ENCODE measurements at places on chromosomes 2 and 18.

DNA sequence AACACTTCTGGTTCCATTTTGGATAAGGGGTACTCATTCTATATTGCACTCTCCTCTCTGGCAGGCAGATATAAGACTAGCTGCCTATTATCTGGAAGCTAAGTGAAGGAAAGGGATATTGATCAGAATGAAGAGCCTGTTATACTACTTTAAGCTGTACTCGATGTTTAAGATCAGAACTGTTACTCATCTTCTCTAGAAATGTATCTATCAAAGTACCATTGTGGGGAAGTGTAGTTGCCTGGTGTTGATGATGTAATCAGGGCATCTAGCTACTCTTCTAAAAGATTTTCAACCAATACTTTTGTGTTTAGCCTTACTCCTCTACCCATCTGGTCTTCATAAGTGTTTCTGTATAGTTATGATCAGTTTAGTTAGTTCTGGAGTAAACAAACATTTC, 5.8 kb downstream of the CAMKMT start:
- DNase-seq: no peak

- DNase-seq: no peak
Measured at GRCh38 chr2:143697744-143698143, 568.5 kb downstream of the ARHGAP15 start.

DNA sequence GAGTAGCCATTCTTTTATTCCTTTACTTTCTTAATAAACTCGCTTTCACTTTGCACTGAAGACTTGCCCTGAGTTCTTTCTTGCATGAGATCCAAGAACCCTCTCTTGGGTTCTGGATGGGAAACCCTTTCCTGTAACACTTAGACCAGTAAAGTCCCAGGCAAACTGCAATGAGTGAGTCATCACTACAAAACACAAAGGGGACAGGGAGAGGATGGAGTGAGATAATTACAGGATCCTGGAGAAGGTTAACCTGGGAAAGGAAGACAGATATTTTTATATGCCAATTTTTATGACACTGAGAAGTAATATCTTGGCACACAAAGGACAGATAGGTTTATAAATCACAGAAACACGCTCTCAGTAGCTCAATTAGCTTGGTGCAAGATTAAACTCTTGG, 48.7 kb downstream of the EHD3 start:
- DNase-seq: no peak

DNA sequence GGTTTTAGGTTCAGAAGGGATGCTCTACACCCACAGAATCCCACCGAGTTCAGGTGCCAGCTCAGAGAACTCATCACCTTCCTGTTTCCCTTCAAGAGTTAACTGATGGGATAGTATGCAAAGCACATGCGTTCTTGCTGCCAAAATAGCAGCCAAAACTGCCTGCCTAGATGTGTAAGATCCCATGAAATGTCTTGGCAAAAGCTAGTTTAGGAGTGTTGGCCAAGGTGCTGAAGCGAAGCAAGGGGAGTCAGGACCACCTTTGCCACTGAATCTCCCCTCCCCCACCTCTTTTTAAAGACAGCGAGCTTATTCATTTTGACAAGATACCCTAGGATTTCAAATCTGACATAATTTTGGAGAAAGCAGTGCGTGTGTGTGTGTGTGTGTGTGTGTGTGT, 2.1 kb downstream of the DOCK10 start:
- DNase-seq: no peak

DNA sequence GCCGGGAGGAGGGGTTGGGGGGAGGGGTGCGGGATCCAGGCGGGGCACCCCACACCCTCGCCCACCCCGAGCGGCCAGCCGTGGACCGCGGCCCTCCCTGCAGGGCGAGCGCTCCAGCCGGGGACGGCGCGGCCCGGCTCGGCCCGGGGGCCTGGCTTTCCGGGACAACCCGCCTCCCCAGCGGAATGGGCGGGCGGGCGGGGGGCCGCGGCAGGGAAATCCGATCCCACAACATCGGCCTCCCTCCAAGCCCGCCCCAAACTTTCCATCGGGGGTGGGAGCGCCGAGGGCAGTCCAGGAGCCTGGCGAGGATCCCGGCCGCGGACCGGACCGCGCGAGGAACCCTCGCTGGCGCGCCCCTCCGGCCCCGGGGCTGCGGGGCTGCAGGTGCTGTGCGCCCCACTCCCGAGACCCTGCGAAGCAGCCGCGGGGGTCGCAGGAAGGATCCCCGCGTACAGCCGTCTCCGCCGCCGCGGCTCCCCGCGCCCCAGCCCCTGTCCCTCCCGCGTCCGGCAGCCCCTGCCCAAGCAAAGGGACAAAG, 529 bp downstream of the SEMA4C start:
- DNase-seq: no peak

- DNase-seq: no peak
Measured at GRCh38 chr2:188969651-188970050, 4.5 kb upstream of the COL3A1 start.

DNA sequence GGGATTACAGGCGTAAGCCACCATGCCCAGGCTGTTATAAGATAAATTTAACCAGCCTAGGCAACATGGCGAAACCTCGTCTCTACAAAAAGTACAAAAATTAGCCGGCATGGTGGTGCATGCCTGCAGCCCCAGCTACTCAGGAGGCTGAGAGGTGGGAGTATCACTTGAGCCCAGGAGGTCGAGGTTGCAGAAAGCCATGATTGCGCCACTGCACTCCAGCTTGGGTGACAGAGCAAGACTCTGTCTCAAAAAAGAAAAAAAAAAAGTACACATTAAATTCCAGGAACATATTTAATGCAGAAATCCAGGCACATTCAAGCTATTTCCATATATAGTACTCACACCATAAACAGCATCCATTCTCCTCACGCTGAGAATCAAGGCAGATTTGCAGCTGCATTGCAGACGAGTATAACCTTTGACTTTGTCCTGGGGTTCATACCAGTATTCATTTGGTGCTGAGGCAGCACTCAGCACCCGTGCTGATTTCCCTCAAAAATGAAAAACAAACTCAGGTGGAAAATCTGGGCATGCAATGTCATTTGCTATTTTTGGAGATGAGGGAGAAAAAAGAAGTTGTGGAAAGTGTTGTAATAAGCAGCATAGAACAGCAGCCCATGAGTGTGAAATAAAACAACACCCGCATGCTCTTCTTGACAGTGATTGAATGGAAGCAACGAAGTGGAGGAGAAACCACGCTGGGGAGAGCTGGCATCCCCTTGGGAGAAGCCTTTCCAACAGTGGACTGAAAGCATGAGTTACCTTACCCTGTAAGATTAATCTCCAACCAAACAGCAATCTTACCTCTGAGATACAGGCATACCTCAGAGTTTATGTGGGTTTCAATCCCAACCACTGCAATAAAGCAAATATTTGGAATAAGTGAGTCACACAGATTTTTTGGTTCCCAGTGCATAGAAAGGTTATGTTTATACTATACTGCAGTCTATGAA, 46.8 kb upstream of the ANXA4 start:
- no peak for DNase-seq

GRCh38 chr2:137316075-137316474, 550.7 kb downstream of the THSD7B start:
- no peak for DNase-seq

DNA sequence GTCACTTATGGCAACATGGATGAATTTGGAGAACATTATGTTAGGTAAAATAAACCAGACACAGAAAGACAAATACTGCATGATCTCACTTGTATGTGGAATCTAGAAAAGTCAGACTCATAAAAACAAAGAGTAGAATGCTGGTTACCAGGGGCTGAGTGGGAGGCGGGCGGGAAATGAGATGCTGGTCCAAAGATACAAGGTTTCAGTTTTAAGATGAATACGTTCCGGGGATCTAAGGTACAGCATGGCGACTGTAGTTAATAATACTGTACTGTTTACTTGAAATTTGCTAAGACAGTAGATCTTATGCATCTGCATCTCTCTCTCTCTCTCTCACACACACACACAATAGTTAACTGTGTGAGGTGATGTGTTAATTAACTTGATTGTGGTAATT, 14.2 kb downstream of the FAM110C start:
- no peak for DNase-seq

GRCh38 chr2:168245074-168245825, 2.1 kb downstream of the STK39 start:
- no peak for DNase-seq

DNA sequence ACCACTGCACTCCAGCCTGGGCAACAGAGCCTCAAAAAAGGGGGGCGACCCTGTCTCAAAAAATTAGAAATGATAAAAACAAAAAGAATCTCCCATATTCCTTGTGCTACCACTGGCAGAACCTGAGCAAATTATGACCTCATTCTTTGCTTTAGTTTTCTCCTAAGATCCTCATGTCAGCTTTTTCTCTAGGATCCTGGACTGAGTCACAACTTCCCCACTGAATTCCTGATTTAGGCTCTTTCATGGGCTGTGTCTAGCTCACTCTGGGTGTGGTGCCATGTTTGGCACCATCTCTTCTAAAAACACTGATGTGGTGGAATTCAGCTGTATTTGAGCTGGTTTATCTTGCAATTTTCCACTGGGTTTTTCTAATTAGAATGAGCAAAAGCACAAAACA, 37.1 kb downstream of the EXOC6B start:
- DNase-seq: no peak

GRCh38 chr2:10897956-10898355, 13.8 kb upstream of the KCNF1 start:
- no peak for DNase-seq

GRCh38 chr2:97735161-97735561, 21.8 kb downstream of the ZAP70 start:
- DNase-seq: no peak

- DNase-seq: no peak
Measured at GRCh38 chr2:127596311-127597045, 49.5 kb upstream of the GPR17 start.

GRCh38 chr18:9766740-9767139, 58.6 kb downstream of the RAB31 start:
- no peak for DNase-seq

DNA sequence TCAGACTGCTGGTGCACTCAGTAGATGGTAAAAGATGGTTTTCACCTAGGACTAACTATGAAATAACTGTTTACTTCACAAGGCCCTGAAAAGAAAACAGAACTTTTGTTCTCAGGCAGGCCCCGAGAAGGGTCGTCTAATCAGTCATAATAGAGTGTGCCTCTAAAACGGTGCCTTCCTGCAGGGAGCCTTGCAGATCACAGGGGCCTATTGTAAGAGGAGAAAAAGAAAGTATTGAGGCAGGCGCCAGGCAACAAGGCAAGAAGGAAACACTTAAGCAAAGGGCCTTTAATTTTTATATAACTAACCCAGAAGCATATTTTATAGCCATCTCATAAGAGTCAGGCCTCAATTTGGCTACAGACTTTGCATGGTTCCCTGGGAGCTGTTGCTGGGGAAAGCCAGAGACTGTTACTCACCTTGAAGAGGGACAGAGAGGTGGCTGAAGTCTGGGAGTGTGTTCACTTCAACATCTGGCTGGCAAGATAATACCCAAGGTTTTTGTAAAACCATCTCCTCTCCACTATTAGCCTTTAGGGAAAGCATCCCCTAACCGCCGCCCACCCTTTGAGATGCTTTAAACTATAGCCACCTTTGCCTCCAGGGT, 117.1 kb downstream of the PRPF40A start:
- no peak for DNase-seq

DNA sequence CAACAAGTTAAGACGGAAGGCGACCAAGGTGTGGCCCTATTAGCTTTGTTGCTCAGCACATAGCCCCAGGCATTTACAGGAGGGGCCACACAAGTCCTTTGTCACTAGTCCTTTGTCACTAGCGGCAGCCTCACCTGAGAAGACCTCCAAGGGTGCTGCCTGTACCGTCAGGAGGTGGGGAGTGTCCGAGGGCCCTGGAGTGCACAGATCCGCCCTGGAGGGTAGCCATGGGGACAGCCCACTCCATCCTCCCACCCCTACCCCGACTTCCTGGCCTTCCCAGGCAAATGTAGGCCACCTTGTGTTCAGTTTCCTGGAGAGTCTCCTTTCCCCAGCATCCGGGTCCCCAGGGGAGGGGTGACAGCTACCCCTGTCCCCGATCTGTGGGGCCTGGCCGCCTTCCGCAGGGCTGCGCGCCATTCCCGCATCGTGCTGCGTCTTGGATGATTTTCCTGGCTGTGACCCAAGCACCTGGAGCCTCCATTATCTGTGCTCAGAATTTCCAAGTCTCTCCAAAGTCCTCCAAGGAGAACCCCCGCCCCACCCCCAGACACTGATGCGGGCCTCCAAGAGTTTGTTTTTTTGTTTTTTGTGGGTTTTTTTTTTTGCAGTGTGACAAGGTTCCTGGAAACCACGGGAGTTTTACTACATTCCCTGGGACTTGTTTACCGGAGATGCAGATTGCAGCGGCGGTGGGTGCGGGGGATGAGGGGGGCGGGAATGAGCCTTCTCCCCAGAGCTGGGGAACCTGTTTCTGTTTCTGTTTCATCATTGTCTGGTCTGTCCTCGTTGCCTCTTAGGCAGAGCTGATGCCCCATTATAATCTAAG, 28.6 kb downstream of the TEX44 start:
- DNase-seq: no peak

GRCh38 chr2:47719099-47719498, 63.8 kb upstream of the MSH6 start:
- no peak for DNase-seq
